ENCODE measurements at places on chromosomes 12 and 14.

GRCh38 chr12:10068644-10069043 lies 30.1 kb downstream of the CLEC1A start:
- peak overlapping the region; percentile 96 for H3K27ac ChIP-seq
- H3K4me1 ChIP-seq = peaks cover 65% of the 10 kb centered on the region
- peaks cover 9% of the 10 kb centered on the region for H3K27me3 ChIP-seq
- H3K36me3 ChIP-seq = peaks cover 4% of the 10 kb centered on the region
- H3K4me3 ChIP-seq = no peak overlapping the region

- no peaks in the 10 kb centered on the region for H3K4me1 ChIP-seq
- H3K4me3 ChIP-seq = no peak overlapping the region
- no peak overlapping the region for H3K27ac ChIP-seq
- H3K36me3 ChIP-seq = no peaks in the 10 kb centered on the region
- no peak for DNase-seq
Observed at GRCh38 chr14:101939646-101940170, 24.7 kb upstream of the DYNC1H1 start.

DNA sequence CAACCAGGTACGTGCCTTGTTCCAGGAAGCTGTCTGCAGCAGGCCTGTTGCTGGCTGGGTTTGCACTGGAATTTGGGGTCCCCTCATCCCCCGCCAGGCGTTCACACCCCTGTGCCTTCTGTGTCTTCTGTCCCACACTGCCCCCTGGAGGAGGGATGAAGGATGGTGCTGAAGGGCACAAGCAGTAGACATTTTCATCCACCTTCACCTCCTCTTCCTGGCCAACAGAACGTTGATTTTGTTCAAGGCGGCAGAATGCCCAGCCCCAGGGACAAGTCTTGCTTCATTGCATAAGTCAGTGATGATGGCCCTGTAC lies 122.1 kb downstream of the CALM1 start:
- DNase-seq = no peak
- H3K27ac ChIP-seq = no peak overlapping the region
- no peaks in the 10 kb centered on the region for H3K36me3 ChIP-seq
- peaks cover 4% of the 10 kb centered on the region for H3K27me3 ChIP-seq

DNA sequence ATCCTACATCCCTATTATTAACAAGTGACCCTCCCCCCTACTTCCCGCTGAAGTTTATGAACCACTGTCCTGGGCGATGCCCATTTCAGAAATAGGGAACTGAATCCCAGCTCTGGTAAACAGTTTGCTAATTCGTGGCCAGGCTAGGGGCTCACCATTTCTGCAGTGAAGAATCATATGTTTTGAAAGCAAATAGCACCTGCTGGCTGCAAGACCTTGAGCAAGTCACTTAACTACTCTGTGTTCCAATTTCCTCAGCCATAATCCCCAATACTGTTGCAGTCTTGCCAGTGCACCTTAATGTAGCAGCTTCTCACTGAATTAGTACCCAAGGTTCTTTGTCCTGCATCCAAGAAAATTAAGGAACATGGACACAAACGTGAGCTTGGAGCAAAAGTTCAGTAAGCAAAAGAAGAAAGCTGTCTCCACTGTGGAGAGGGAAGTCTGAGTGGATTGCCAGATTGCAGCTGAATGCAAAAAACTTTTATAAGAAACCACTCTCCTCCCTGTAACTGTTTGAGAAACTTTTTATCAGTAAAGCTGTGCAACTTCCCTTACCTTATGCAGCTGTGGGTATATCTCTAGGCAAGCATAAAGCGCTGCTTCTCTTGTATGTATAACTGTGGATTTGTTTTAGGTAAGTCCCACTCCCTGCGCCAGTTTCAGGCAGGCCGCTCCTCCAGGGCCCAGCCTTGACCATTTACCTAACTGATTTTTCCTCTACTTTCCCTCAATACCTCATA lies 824 bp downstream of the OAS1 start:
- peaks cover 9% of the 10 kb centered on the region for H3K4me1 ChIP-seq
- H3K36me3 ChIP-seq = no peaks in the 10 kb centered on the region
- peaks cover 39% of the 10 kb centered on the region for H3K27me3 ChIP-seq
- no peak overlapping the region for H3K4me3 ChIP-seq

DNA sequence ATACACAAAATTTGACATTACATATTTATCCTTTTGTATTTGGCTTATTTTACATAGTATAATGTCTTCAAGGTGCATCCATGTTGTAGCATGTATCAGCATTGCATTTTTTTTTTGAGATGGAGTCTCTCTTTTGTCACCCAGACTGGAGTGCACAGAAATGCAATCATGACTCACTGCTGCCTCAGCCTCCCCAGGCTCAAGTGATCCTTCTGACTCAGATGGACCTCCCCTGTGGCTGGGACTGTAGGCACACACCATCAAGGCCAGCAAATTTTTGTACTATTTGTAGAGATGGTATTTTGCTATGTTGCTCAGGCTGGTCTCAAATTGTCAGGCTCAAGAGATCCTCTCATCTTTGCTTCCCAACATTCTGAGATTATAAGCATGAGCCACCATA lies 214.4 kb upstream of the ALG10B start:
- DNase-seq = no peak
- H3K4me3 ChIP-seq = no peak overlapping the region
- H3K27ac ChIP-seq = no peak overlapping the region
- no peaks in the 10 kb centered on the region for H3K27me3 ChIP-seq
- H3K4me1 ChIP-seq = no peaks in the 10 kb centered on the region
- H3K36me3 ChIP-seq = peaks cover 4% of the 10 kb centered on the region

GRCh38 chr14:96423446-96424108 lies 31.6 kb downstream of the AK7 start:
- no peak overlapping the region for H3K4me3 ChIP-seq
- no peak overlapping the region for H3K27ac ChIP-seq
- no peak for DNase-seq
- H3K27me3 ChIP-seq = peaks cover 5% of the 10 kb centered on the region

- H3K4me1 ChIP-seq = peaks cover 5% of the 10 kb centered on the region
- DNase-seq = no peak
- no peaks in the 10 kb centered on the region for H3K27me3 ChIP-seq
- peak overlapping the region; percentile 47 for H3K27ac ChIP-seq
- peaks cover 63% of the 10 kb centered on the region for H3K36me3 ChIP-seq
Observed at GRCh38 chr14:59363531-59364226, 101.5 kb downstream of the GPR135 start.

DNA sequence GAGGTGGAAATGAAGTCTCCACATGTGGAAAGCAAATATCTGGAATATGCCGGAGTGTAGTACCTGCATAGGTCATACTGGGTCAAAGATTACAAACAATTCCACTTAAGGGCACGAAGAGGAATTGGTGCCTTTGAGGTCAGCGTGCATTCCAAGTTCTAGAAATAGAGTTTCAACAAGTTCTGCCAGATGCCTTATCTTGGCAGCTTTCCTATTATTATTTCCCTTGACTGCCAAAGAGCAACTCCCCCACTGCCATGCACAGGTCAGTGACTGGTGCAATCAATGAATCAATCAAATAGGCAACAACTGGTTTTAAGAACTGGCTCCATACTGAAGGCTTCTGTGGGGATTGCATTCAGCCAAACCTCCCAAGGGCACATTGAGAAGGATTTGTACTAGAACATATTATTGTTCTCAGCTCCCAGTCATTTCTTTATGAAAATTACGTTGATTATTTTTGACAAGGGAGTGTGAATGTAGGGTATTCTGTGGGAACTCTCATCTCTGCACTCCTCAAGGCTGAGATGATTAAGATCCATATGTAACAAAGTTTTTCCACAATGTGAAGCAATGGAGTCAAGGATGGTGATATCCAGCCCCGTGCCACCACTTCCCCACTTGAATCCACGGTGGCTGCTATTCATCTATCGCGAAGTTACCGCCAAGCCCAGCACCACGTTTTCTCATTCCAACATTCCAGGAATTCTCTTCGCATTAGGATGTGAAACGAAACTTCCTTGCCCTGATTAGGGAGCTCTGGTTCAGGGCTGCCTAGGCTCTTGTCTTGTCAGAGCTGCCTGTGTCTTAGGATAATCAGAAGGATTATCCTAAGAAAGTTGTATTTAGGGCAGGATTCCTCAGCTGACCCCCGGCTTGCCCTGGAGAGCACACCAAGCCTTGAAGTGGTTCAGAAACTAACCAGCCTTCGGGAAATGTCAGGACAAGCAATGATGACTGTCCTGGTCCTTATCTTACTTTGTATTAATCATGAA lies 115.1 kb upstream of the PCED1B start:
- no peak for DNase-seq
- no peaks in the 10 kb centered on the region for H3K36me3 ChIP-seq
- H3K27ac ChIP-seq = no peak overlapping the region
- peaks cover 10% of the 10 kb centered on the region for H3K4me1 ChIP-seq
- H3K27me3 ChIP-seq = peaks cover 3% of the 10 kb centered on the region

GRCh38 chr14:48726080-48726642 lies 860.0 kb downstream of the RPS29 start:
- no peaks in the 10 kb centered on the region for H3K27me3 ChIP-seq
- no peaks in the 10 kb centered on the region for H3K4me1 ChIP-seq
- no peak for DNase-seq
- no peaks in the 10 kb centered on the region for H3K36me3 ChIP-seq

- DNase-seq = no peak
- no peak overlapping the region for H3K4me3 ChIP-seq
- no peak overlapping the region for H3K27ac ChIP-seq
Observed at GRCh38 chr12:10354502-10354901, 35.3 kb downstream of the KLRK1 start.
